ENCODE measurements at places on chromosomes 7 and 10.

- no peak for DNase-seq
These were observed 85.4 kb downstream of the CFTR start for GRCh38 chr7:117565226-117565625.

GRCh38 chr7:80183351-80183750 lies 48.7 kb downstream of the GNAI1 start:
- no peak for DNase-seq

- no peak for DNase-seq
These were observed 240.6 kb downstream of the VTI1A start for GRCh38 chr10:112687647-112688046.

DNA sequence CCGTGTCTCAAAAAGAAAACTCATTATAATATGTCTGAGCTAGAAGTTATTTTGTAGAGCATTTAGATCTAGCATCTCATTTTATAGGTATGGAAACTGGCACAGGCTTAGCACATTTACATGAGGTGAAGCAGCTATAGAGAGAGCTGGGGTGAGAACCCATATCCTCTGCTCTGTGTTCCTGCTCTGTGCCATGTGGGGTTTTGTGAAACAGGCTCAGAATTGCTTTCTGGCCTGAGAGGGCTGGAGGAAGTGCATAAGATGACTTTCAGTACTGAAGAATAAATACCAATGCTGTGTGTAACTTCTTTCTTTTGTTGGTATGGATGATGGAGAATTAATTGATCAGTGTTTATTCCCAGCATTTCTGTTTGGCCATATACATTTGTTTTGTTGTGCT lies 159.1 kb downstream of the LRRC4 start:
- DNase-seq = no peak

GRCh38 chr10:22874189-22874854 lies 53.5 kb upstream of the ARMC3 start:
- no peak for DNase-seq

- no peak for DNase-seq
These were observed 130.3 kb downstream of the SDK1 start for GRCh38 chr7:3431306-3431705.

DNA sequence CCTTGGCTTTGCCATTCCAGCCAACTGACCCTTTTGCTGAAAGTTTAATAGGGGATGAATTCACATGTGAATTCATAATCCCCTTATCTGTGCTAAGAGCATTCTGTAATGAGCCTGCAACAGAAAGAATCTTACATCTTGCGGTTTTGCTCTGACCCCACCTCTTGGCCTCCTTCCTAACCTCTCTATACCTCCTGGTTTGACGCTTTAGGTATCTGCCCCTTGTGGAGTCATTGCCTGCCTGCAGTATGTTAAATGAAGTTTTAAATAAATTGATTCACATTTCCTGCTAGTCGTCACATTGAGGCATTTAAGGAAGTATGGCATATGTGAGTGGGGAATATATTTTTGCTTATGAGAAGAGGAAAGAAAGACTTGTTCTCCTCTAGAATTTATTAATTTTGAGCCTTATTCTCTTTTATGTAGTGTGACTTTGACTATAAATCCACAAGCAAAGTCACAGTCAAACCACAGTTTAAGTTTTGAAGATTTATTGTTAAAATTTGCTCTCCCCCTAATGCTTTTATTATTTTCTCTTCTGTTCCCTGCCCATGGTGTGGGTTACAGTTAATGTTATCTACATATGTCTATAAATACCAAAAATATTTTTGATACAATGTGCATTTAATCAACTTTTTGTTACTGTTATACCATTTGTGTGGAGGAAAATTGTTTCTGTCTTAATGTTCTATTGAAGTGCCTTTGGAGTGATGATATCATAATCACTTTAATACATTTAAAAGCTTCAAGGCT lies 60.9 kb downstream of the LRMDA start:
- DNase-seq = no peak
